Natural killer cell (primary cell): ENCODE measurements at places on chromosomes 4 and X. TPM values are rescaled to one million over a fixed set of nuclear protein-coding genes. Genes with fewer than 3 reads are reported as not detected.

Gene GSTCD
- 5.6 TPM for total RNA-seq

Gene CT83
- not detected for total RNA-seq

Gene YTHDC1
- total RNA-seq = 320 TPM

Gene ELOVL6
- total RNA-seq = 25.0 TPM

Gene MAP3K15
- total RNA-seq = not detected

DNA sequence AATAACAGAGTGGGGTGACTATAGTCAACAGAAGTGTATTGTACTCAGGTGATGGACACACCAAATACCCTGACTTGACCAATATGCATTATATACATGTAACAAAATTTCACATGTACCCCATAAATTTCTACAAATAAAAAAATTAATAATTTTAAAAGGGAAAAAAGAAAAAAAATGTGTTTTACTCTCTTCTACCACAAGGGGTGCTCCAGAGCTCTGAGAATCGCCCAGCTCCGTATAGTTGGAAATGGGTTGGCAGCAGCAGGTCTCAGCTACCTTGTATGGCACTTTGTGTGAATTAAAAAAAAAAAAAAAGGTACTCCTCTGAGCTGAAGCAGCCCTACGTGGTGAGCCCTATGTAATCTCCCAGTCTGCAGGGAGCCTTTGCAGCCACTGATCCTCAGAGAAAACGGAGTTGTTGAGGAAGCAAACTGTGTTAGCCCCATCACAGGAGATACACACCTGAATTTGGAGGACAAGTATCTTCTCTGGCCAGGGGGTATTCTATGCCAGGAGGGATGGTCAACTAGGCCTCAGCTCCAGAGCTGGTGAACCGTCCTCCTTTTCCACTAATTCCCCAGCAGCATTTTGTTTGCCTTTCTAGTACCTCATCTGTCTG is 17.2 kb upstream of the POLA1 start:
- no peak for DNase-seq

DNA sequence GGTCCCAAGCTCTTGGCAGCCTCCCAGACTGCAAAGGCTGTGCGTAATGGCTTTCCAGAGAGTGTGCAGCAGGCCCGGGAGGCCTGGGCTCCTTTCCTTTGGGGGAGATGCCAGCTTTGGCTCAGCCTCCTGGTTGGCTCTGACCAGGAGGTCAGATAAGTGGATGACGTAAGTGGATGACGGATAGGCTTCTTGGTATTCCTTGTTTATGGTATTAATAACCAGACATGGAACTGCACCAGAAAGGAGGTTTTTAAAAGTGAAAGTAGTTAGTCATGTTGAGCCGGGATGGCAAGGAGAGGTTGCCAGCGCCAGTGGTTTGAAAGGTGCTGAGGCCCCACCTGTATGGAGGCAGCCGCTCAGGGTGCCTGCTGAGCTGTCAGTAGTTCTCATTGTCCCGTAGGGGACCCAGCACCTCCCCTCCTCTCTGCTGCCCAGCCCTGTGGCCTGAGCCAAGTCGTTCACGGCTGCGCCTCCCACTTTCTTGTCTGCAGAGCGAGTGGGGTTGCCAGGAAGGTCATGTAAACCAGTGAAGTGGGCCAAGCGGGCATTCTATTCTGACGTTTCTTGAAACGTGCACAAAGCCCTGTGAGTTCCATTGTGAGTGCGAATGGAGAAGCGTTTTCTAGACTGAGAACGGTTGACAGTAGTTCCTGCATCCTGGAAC is 28.7 kb upstream of the STOX2 start:
- no peak for DNase-seq

DNA sequence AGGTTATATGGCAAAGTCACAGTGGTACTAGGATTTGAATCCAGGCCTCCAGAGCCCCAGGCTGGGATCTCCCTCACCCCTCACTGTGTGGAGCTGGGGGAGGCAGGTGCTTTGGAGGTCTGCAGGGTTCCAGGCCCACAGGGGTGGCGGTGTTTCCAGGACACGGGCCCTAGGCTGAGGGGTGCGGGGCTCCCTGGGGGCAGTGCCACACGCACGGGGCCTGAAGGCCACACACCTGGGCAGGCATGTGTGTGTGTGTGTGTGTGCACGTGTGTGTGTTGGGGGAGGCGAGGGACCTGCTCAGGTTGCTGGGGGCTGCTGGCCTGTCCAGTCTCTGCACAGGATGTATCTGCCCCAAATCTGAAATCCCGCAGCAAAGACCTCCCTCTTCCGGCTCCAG is 18.8 kb downstream of the SH3TC1 start:
- no peak for DNase-seq

- DNase-seq = no peak
Measured at GRCh38 chr4:26824667-26825066, 36.0 kb upstream of the STIM2 start.

DNA sequence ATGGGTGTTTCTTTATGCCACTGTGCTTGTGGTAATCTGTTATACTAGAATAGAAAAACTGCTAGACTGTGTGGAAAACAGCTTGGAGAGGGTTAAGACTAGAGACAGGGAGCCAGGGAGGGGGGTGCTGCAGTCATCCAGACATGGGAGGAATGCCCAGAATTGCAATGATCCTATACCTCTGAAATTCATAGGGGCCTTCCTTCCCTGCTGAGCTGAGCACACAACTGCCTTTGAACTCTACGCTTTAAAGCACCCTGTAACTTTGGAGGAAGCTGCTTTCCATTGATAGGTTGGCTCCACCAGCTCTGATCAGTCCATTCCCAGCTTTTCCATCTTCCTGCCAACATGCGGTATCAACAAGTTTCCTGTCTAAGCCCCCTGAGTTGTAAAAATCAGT is 155.9 kb upstream of the RASGEF1B start:
- DNase-seq = no peak

- peak; percentile 40 for DNase-seq
Measured at GRCh38 chrX:9464435-9465371, at the start of gene TBL1X. TBL1X (plus strand) TSS chrX:9465058; CDS start chrX:9653587, 188,529 bp downstream.

GRCh38 chr4:84639145-84639544 is 56.2 kb downstream of the CDS1 start:
- no peak for DNase-seq

DNA sequence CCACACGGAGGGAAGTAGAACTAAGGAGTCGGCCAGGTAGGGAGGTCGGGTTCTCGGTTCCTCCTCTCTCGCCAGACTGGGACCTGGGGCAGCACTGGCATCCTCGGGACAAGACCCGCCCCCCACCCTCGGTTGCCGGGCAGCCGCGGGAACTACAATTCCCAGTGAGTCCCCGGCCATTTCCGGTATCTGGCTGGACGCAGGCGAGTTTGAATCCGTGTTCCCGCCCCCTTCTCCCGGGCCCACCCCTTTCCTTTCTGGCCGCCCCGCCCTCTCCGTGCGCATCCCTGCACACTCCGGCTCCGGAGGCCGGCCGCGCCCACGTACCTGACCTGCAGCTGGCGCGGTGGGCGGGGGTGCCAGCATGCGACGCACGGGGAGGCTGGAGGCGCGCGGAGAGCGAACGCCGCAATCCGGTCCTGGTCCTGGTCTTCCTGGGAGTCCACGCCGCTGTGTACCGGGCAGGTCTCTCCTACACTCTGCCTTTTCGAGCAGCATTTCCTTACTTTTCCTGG is 10.2 kb upstream of the DLG3 start:
- DNase-seq = peak; percentile 65

- DNase-seq = no peak
Measured at GRCh38 chrX:41518127-41518840, 71.1 kb downstream of the NYX start.

GRCh38 chrX:125850693-125851092 is 315.4 kb downstream of the DCAF12L2 start:
- no peak for DNase-seq
